ENCODE measurements at places on chromosomes 5 and 9.

- DNase-seq, result no peak
Observed at GRCh38 chr5:120604884-120605283, 140.8 kb downstream of the PRR16 start.

- DNase-seq, result no peak
Observed at GRCh38 chr9:70255486-70255885, 3.3 kb upstream of the SMC5 start.

- DNase-seq, result no peak
Observed at GRCh38 chr5:134085411-134085810, 29.1 kb upstream of the TCF7 start.

- DNase-seq, result no peak
Observed at GRCh38 chr9:134852906-134853654, 27.5 kb upstream of the FCN2 start.

DNA sequence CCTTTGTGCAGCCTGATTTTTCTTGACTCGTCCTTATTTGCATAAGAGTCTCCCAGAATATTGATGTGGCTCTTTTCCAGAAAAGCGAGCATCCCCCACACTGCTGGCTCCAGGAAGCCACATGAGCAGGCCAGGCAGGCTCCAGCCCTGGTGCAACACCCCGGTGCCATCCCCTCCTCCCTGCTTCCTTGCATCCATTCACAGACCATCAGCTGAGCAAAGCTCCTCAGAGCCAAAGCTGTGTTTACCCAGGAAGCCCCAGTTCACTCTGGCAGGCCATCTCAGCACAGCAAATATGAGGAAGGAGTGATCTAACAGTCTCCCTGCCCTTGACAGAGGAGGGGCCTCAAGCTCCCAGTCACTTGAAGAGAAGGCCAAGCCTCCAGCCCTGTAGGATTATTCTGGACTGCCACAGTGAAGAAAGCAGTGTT lies 34.4 kb downstream of the INSYN2B start:
- no peak for DNase-seq

DNA sequence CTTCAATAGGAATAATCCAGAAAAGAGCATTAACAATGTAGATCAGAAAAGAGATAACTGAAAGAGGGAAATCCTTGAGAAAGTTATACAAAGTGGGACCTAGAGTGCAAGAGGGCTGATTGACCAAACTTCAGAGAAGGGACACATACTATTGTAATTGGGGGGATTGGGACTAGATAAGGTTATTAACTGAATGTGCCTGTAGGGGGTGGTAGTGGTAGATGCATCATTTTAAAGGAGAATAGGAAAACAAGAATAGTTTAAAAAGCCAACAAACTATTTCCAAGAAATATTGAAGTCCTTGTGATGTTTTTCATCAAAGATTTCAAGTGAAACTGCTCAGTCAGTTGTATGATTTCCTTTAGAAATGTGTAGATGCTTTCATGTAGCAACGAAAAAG lies 468.5 kb downstream of the TAF11L14 start:
- DNase-seq, result no peak

DNA sequence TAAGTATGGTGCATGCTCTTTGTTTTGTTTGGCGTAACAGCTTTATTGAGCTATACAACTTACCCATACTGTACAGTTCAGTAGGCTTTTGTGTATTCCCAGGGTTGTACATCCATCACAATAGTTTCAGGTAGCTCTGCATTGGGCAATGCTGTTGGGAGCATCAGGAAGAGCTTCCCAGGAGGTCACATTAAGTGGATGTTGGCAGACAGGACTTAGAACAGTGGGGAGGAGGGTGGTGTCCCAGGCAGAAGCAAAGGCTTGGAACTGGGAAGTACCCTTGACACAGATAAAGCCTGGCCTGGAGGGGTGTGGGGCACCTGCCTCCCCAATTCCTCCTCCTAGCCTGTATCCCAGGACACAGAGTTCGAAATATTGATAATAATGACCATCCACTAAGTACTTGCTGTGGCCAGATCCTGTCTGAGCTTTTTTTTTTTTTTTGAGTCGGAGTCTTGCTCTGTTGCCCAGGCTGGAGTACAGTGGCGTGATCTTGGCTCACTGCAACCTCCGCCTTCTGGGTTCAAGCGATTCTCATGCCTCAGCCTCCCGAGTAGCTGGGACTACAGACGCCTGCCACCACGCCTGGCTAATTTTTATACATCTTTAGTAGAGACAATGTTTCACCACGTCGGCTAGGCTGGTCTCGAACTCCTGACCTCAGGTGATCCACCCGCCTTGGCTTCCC lies 1.3 kb downstream of the BBLN start:
- DNase-seq, result no peak

DNA sequence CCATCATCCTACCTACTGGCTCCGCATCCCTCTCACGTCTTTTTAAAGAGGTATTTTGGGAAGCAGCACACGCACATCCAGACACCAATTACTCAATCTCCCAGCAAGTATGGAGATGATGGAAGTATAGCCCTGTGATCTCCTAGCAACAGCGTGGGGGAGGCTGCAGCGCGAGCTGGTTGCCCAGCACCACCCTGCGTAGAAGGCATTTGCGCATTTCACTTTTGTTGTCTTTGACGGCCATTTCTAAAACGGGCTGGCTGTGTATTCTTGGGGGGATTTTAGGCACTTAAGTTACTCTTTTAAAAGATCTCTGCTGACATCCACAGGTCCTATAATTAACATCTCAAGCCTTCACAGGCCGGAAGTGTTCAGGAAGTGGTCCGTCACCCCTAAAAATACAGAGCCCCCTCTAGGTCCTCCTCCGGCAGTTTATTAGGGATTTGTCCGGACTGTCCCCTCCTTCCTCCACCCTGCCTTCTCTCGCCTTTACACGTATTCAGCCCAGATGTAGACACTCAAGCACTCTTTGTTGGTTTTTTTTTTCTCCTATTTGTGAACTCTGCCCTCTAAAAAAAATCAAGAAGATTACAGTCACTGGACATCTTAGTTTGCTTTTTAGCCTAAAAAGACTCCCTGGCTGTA lies 371.4 kb downstream of the NTRK2 start:
- no peak for DNase-seq

DNA sequence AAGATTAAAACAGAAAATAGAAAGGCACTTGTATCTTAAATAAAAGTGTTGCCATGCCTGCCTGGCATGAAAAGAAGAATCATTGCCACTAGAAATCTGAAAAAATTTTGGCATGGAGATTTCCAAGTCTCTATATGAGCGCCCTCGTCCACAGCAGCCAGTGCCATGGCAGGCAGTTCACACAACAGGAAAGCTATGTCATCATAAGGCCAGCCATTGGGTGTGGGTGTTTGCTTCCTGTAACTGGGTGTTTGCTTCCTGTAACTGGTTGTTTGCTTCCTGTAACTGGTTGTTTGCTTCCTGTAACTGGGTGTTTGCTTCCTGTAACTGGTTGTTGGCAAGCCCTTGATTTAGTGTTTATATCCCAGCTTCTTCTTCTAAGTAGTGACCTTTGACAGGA lies 446.7 kb downstream of the IRX1 start:
- DNase-seq, result no peak

- DNase-seq, result no peak
Observed at GRCh38 chr5:106401561-106401960, 1269.2 kb downstream of the EFNA5 start.

- no peak for DNase-seq
Observed at GRCh38 chr5:109439590-109439989, 29.8 kb upstream of the PJA2 start.

DNA sequence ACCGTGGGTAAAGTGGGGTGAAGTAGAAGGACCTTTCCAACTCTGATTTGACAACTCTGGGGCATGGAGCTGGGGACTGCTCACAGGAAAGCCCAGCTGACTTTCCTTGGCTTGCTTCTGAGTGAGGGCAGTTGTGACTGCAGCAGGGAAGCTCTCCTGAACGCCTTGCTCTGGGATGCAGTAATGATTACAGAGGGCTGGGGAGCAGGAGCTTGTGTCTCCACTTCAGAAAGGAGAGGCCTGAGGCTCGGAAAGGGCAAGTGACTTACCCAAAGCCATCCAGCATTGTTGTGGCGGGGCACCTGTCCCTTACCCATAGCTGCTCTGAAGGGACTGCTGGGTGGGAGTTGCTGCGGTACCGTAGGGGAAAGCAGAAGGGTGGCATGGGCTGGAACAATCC lies 41.2 kb downstream of the GSN start:
- no peak for DNase-seq

DNA sequence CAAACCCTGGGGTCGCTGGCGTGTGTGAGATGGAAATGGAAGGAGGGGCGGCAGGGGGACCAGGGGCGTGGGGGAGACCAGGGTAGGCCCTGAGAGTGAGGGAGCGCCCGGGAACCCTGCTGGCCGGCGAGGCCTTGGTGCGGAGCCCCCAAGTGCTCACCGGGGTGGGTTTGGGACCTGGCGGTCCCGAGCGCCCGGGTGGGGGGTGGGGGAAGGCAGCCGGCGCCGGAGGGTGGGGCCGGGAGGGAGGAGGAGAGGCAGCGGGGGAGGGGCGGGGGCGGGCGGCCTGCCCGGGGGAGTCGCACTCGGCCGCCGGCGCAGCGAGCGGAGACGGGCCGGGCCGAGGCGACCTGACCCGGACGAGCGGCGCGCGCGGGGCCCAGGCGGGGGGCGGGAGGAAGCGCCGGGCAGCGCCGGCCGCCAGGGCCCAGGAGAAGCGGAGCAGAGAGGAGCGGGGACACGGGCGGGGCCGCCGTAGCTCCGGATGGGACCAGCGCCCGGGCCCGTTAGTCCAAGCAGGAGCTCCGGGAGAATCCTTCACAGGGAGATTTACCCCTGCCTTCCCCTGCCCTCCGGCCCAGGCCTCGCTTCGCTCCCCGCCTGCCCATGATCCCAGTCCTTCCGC lies at the start of gene NPR2:
Gene NPR2 (plus strand): TSS at position 295 of the 625 bp plus-strand sequence. CDS start 818 bp downstream, outside the sequence.
- no peak for DNase-seq

GRCh38 chr9:110599468-110599867 lies 19.9 kb upstream of the SVEP1 start:
- no peak for DNase-seq

GRCh38 chr5:5881294-5881693 lies 458.8 kb downstream of the ICE1 start:
- no peak for DNase-seq
